ENCODE measurements at places on chromosomes 16 and 17. TPM values are rescaled to one million over a fixed set of nuclear protein-coding genes. Genes with fewer than 3 reads are reported as not detected.

SLC5A2 gene
- 0.13 TPM for total RNA-seq

UTS2R gene
- total RNA-seq: not detected

KRT39 gene
- total RNA-seq: not detected

EIF3CL gene
- 31.5 TPM for total RNA-seq

KRTAP9-2 gene
- total RNA-seq: not detected

DLG4 gene
- 32.8 TPM for total RNA-seq

EFNB3 gene
- total RNA-seq: 1.6 TPM

TSC2 gene
- total RNA-seq: 166 TPM

CCL1 gene
- not detected for total RNA-seq

BICDL2 gene
- total RNA-seq: 57.9 TPM

DNA sequence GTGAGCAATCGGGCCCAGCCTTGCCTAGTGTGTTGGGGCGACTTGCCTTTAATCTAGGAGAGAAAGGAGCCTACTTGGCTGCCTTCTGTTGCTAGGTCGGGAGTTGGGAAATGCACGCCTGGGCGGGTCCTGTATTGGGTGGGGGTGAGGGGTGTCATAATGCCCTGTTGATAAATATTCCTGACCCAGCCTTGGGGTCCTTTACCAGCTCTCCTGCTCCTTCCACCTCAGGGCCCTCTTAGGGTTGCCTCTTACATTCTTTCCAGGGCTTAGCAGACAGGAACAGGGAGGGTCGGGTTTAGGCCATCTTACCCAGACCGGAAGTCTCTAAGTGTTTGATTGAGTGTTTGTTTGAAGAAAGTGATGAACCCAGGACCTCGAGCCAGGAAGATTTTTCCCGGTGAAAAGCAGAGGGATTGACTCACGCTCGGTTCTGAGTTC is 112.9 kb downstream of the SEC14L1 start:
- peak; percentile 31 for DNase-seq

- no peak for DNase-seq
Measured at GRCh38 chr16:66728117-66728787, 23.2 kb downstream of the DYNC1LI2 start.

GRCh38 chr17:72501404-72502370 is 380.9 kb downstream of the SOX9 start:
- no peak for DNase-seq

DNA sequence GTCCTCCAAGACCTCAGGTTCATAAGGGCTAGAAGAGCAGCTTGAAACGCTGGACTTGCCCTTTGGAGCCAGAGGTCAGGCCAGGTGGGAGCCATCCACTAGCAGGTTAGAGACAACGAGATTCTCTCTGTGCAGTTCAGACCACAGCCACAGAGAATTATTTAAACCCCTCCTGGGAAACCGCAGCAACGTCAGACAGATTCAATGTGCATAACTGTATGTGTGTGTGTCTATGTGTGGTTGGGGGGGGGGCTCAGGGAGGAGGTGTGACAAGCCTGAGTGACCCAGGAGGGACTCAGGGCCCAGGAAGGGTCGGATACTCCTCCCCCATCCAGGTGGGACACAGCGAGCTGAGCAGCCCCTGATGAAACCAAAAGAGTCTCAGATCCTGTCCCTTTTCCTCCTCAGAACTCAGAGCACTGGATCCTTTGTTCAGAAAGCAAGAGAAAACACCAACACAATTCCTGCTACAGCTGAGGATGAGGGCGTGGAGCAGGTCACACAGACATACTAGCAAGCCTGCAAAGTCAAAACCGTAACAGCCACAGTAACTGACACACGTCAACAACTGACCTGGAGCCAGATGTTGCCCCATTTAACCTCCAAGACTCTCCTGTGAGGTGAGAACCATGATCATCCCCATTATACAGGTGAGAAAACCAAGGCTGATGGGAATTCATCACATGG is 66.8 kb downstream of the XYLT1 start:
- no peak for DNase-seq

DNA sequence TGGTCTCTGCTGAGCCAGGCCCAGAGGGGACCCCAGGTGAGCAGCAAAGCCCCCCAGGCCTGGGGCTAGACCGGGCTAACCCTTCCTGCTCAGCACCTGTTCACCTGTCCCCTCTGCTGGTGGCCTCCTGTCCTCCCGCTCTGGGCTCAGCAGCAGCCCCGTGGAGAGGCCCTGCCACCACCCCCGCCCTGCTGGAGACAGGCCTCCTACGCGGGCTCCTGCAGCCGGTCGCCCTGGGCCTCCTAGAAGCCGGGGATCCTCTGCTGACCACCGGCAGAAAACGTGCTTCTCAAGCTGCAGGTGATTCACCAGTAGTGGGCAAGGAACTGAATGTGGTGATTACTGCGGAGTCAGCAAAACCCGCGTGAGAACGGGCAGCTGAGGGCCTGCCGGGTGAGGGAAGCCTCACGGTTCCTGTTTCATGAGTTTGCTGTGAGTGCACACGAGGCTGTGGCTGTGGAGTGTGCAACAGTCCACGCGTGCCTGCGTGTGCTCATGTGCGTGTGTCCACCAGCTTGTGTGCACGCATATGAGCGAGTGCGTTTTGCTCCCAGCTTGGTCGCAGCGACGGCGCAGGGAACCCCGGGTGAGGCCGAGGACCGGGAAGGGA is 792 bp downstream of the SECTM1 start:
- peak; percentile 47 for DNase-seq

DNA sequence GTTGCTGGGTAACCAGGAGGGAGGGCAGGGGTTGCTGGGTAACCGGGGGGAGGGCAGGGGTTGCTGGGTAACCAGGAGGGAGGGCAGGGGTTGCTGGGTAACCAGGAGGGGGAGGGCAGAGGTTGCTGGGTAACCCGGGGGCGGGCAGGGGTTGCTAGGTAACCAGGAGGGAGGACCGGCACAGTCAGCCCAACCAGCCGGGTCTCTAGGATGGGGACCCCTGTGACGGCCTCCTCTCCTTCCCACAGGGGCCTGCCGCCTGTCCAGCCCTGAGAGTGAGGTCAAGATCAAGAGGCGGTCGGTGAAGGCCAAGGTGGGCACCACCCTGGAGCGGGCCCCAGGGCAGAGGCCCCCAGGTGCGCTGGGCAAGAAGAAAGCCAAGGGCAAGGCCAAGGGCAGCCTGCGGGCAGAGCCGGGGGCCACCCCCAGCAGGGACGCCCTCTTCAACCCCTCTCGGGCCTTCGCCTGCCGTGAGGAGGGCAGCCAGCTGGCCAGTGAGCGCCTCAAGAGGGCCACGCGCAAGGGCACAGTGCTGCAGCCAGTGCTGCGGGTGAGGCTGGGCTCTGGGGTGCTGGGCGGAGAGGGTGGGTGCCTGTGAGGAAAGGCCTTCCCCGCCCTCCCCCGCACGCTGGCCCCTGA is 54.6 kb downstream of the ACTG1 start:
- no peak for DNase-seq

DNA sequence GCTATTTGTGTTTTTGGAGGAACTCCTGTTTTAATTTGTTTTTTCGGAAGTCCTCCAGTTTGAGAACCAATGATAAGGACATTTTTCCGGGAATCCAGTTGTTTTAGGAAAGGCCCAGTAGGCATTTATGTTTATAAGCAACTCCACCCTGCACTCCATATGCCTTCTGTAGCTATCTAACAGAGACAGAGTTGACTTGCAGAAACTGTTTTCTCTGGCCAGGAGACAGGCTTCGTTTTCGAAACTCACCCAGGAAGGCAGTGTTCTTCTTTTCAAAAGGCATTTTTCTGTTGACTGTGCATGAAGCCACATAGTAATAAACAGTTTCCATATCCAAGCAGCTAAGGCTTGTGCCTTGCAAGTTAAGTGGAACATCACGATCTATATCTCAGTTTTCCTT is 587.1 kb downstream of the WWOX start:
- DNase-seq: no peak

DNA sequence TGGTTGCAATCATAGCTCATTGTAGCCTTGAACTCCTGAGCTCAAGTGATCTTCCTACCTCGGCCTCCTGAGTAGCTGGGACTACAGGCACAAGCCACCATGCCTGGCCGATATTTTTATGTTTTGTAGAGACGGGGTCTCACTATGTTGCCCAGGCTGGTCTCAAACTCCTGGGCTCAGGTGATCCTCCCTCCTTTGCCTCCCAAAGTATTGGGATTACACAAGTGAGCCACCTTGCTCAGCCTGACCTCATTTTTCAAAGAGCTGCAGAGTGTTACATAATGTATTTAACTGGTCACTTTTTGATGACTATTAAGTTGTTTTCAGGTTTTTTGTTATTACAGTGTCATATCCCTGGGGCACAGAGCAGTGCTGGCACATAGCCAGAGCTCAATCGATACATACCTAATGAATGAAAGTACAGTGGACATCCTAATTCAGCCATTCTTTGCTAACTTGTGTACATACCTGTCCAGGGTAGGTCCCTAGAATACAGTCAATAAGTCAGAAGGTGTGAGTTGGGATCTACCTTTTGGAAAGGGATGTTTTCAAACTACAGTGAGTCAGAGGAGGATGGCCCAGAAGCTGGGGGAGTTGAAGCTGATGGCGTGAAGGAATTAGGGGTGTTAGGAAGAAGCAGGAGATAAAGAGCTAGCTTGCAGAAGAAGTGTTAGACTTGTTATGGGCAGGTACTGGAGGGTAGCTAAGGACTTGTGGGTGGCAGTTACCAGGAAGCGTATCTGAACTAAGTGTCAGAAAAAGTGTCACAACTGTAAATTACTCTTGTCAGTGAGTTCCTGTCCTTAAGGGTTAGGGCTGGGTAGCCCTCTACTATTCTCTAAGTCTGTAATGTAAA is 20.1 kb upstream of the CYLD start:
- no peak for DNase-seq

DNA sequence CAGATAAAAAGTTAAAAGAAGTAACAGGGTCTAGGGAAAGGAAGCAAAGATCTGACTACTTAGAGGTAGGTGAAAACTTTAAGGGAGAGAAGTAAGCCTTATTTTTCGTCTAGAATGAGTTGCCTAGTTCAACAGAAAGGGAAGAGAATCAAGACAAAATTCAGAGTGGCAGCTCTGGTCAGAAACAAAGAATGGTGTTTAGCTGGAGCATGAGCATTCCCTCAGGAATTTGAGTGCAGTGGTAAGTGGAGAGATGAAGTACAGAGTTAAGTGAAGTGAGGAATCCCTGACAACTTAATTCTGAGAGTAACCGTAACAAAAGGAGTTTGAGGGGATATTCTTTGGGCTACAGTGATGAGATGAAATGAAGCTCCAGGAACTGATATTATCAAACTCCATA is 11.5 kb downstream of the SMG6 start:
- no peak for DNase-seq

GRCh38 chr17:27600471-27600870 is 30.5 kb upstream of the LGALS9 start:
- no peak for DNase-seq

GRCh38 chr17:69856946-69857345 is 218.1 kb upstream of the KCNJ16 start:
- DNase-seq: no peak

DNA sequence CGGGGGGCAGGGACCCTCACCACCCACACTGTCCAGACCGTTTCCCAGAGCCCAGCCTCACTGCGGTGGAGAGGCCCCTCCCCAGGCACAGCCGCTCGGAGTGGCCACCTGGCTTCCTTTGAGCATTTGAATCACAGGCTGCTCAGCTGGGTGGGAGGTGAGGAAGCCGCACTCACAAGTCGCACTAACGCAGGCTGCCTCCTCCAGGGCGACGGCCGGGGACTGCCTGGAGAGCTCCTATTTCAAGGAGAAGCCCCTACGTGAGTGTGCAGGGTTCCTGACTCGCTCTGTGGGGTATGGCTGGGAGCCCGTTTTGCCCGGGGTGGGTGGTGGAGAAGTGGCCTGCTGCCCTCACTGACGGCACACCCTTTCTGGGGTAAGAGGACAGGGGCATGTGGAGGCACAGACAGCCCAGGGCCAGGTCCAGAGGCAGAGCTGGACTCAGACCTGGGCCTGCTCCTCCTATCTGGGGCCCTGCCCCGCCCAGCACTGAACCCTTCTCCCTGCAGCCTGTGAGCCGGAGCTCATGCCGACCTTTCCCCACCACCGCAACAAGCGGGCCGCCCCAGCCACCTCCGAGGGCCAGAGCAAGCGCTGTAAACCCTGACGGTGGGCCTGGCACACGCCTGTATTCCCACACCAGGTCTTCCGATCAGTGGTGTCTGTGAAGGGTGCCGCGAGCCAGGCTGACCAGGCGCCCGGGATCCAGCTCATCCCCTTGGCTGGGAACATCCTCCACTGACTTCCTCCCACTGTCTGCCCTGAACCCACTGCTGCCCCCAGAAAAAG is 6.2 kb downstream of the SPATA2L start:
- DNase-seq: no peak

GRCh38 chr16:15571557-15571956 is 71.4 kb downstream of the MARF1 start:
- no peak for DNase-seq

- DNase-seq: no peak
Measured at GRCh38 chr17:82397449-82398335, 20.5 kb upstream of the HEXD start.

DNA sequence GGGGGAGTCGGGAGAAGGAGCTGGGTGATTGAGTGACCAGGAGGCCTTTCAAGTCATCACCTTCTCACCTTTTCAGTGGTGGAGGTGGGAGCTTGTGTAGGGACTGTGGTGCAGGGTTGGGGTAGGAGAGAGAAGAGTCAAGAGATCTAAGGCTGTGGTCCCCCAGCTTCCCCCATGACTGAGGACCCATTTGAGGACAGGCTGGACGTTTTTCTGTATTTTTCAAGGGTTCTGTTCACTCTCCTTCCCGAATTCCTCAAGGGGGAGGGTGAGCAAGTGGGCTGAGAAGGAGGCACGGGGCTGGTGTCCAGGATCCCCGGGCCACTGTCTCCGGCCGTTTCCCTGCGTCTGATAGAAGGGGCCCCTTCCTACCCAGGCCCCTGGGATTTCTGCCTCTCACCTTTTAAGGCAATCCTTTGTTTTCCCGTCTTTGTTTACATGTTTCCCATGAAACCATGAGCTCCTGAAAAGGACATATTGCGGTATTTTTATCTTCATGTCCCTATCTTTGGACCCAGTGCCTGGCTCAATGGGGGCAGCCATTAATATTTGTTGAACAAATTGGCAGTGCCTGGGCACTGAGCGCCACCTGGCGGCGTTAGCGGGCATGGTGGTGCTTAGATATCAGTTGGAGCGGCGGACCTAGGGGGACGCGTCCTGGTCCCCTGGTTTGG is 9.2 kb upstream of the CD300A start:
- DNase-seq: peak; percentile 63

DNA sequence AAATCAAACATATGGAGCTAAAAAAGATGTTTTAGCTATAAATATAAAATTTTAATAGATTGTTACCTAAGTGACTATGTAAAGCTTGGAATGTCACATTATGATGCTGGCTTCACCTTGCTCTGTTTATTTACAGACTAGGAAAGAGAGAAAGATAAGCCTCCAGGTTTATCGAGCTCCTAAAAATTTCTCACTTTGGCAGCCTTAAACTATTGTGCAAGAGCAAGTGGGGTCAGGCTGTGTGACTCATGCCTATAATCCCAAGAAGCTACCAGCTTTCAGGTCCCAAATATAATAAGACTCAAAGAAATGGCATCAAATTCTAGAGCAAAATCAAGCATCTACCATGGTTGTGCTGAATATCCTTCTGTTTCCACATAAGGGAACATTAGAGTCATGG is 34.3 kb upstream of the PRSS54 start:
- DNase-seq: peak; percentile 78

DNA sequence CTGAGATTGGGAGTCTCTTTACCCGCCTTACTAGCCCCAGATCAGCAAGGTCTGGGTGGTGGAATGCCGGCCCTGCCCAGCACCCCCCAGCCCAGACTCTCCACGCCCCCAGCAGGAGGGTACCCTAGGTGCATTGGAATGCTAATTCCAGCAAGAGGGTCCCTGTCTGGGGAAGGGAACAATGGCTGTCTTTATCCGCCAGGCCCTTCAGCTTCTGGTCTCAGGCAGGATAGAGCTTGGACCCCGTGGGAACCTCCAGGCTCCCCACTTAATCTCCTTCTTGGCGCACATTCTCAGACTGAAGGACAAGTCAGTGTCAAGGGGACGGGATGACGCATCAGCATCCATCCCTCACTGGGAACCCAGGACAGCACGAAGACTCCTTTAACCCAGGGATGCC is 85.1 kb downstream of the LITAF start:
- no peak for DNase-seq

Measured in PC-9 (cell line).